ENCODE measurements at places on chromosomes 1 and 21.

DNA sequence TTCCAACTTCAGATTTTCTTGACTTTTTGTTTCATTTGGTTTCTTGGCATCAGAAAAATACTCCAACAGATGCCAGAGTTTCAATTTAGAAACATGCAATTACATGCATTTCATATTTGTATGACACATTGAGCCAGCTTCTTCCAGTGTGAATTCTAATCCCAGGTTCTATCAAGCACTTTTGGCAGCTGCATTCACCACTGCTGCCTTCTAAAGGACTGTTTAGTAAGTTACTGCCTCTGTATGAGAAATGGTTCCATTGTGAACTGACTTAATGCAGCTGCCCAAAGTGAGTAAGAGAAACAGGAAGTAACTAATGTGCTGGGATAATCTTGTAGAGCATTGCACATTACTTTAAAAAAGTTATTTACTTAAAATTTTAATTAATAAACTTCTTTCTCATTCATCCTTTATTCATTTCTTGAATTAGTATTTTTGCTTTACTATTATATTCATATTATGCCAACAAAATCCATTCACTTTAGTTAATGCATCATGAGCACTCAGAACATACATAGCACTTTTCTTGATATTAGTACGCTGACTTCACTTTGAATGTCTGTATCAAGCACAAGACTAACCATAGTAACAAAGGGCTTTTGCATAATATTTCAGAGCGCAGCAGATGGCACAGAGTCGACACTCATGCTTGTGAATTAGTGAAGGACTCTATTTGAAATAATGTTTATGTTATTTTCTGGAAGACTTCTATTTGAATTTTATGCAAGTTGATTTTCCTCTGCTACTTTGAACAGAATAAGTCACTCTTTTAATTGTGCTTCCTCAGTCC is 9.8 kb downstream of the RGS18 start:
- no peak for DNase-seq

- peak; percentile 79 for DNase-seq
Measured at GRCh38 chr1:95084317-95085176, 11.8 kb upstream of the ALG14 start.

- no peak for DNase-seq
Measured at GRCh38 chr1:11281518-11282331, 8.7 kb downstream of the UBIAD1 start.

DNA sequence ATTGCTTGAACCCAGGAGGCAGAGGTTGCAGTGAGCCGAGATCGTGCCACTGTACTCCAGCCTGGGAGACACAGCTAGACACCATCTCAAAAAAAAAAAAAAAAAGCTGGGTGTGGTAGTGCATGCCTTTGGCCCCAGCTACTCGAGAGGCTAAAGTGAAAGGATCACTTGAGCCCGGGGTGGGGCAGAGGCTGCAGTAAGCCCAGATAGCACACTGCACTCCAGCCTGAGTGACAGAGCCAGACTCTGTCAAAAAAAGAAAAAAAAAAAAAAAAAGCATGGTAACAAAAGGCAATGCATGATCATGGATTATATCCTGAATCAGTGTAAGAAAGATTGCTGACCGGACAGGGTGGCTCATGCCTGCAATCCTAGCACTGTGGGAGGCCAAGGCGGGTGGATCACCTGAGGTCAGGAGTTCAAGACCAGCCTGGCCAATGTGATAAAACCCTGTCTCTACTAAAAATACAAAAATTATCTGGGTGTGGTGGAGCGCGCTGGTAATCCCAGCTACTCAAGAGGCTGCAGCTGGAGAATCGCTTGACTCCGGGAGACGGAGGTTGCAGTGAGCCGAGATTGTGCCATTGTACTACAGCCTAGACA is 76.3 kb downstream of the RUSC1 start:
- no peak for DNase-seq

GRCh38 chr1:221457685-221458446 is 284.0 kb downstream of the DUSP10 start:
- peak; percentile 67 for DNase-seq

- DNase-seq = peak; percentile 25
Measured at GRCh38 chr21:32733356-32733755, 5.5 kb upstream of the SYNJ1 start.

- no peak for DNase-seq
Measured at GRCh38 chr1:22043198-22043769, 9.2 kb upstream of the CDC42 start.

DNA sequence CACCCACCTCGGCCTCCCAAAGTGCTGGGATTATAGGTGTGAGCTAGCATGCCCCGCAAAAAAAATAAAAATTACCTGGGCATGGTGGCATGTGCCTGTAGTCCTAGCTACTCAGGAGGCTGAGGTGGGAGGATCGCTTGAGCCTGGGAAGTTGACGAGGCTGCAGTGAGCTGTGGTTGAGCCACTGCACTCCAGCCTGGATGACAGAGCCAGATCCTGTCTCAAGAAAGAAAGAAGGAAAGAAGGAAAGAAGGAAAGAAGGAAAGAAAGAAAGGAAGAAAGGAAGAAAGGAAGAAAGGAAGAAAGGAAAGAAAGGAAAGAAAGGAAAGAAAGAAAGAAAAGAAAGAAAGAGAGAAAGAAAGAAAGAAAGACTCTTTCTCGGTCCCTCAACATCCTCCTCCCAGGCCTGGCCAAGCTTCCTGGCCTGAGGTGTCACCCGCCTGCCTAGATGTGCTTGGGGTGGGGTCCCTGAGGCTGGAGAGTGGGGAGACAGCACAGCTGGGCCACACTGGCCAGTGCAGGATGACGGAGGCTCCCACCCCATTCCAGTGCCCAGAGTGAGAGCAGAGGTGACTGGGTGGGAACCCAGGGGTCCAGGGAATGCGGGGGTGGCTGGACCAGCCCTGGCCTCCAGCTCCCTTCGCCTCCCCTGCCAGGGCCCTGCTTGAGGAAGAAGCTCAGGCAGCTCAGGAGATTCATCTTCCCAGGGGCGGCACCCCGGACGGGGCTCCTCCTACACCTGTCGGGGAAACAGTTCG is 10.2 kb upstream of the GNB1 start:
- DNase-seq = no peak

DNA sequence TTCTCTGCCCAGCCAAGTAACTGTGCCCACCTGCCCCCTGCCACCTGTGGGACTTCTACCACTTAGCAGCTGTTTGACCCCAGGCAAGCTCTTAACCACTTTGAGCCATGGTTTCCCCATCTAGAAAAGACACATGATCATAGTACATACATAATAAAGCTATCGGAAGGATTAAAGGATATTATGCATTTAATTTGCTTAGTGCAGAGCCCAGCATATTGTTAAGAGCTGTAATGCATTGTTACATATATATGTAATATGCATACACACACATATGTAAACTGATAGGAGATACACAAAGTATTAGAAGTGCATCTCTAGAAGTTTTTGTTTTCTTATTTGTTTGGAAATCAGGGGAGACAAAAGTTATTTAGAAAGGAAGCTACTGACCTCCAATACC is 83.5 kb upstream of the ZBTB40 start:
- DNase-seq = no peak

- no peak for DNase-seq
Measured at GRCh38 chr1:109974191-109974590, 10.4 kb upstream of the AHCYL1 start.
